ENCODE measurements at places on chromosomes 7 and 10.

DNA sequence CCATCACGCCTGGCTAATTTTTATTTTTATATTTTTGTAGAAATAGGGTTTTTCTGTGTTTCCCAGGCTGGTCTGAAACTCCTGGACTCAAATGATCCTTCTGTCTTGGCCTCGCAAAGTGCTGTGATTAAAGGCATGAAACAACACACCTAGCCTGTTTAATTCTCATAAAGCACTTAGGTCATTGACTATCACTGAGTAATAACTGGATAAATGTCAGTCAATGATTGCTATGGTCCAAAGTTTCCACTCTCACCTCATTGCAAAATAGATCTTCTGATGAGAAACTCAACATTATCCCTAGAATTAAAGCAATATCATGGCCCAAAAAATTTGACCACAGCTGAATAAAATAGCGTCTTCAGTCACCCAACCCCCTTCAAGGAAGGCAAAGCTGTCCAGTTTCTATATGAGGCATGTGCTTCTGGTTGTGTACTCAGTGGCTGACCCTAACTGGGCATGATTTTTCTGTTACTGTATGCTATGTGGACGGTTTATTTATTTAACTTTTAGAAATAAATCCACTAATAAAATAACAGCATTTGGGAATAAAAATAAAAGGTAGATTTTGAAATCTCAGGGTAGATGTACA, 86.5 kb upstream of the LRRN3 start:
- DNase-seq: no peak

- DNase-seq: no peak
These were observed 48.0 kb downstream of the NT5C2 start for GRCh38 chr10:103145046-103145445.

GRCh38 chr10:87863053-87863943, at the start of the genes KLLN and PTEN:
Gene KLLN, minus strand, starts transcription at chr10:87863533. Its CDS starts 1,046 bp downstream, at chr10:87862487.
Gene PTEN, plus strand, starts transcription at chr10:87863625. Its CDS starts 845 bp downstream, at chr10:87864470.
- DNase-seq: peak; percentile 80

- DNase-seq: no peak
These were observed 48.4 kb downstream of the CACNA2D1 start for GRCh38 chr7:82395147-82395546.

- no peak for DNase-seq
These were observed 549.7 kb downstream of the TCERG1L start for GRCh38 chr10:130761788-130762301.

All from cortex of kidney (tissue), 1 donor.